ENCODE measurements at places on chromosomes 3 and 15.
A peak's percentile ranks its signal among the peaks of the same experiment; 100 is the strongest.

- DNase-seq: no peak
Observed at GRCh38 chr3:102156426-102156825, 278.4 kb upstream of the ZPLD1 start.

DNA sequence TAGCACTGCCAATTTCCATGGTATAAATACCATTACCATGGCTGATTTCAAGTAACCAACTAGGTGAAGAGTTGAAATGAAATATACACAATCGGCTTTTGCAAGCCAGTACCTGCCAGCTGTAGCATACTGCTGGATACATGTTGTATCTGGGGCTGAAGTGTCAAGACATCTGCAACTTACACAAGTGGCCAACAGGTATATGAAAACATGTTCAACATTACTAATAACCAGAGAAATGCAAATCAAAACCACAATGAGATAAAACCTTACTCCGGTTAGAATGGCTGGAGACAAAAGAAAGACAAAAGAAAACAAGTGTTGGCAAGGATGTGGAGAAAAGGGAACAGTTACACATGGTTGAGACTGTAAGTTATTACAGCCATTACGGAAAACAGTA, 11.6 kb downstream of the ATOSA start:
- no peak for DNase-seq

DNA sequence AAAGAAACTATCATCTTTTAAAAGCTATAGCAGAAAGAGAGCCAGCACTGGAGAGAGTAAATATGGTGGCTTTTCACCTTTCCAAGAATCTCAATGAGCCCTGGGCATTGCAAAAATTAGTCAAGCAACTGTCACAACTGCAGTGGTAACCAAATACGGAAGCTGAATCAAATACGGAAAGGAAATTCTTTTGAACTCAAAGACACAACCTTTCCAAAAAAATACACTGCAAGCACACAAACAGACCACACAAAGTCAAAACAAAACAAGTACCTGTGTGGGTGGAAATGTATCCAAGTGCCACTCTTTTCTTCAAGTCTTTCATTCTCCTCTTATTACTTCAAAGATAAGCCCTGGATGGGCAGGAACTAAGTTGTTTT, 17.6 kb downstream of the VGLL4 start:
- DNase-seq: no peak

DNA sequence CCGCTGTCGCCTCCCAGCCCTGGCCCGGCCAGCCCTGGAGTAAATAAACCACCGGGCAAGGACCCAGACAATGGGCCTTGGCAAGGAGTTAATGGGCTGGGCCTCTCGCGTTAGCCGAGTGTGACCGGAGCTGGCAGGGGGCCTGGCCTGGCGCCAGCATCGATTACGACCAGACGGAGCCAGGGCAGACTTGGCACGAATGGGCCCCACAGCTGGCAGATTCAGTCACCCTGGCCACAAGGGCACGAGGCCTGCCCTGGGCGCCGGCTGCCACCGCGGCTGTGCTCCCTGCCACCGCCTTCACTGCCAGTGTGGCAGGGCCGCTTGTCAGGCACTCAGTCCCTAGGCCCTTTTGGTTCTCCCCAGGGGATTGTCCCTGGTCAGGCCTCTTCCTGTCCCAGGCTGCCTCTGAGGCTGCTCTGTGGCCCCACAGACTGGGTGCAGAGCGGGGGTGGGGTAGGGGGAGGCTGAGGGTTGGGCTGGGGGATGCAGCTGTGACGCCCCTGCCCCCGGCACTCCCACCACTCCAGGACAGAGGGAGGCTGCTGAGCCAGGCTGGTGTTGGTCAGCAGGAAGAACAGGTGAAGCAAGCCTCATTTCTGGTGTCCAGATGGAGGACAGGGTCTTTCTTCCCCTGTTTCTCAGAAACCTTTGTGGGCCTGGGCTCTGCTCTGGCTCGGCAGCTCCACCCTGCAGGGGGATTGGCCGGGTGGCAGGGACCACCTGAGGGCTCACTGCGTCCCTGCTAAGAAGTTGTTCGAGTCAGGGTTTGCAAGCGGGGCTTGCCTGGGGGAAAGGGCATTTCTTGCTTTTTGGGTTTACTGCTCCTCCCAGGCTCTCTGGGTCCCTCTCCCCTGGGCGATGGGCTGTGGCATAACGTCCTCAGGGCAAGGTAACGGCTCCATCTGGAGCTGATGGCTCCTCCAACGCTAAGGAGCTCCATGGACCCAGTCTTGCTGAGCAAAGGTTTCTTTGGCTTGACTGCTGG, 30.5 kb upstream of the SRP14 start:
- DNase-seq: no peak

DNA sequence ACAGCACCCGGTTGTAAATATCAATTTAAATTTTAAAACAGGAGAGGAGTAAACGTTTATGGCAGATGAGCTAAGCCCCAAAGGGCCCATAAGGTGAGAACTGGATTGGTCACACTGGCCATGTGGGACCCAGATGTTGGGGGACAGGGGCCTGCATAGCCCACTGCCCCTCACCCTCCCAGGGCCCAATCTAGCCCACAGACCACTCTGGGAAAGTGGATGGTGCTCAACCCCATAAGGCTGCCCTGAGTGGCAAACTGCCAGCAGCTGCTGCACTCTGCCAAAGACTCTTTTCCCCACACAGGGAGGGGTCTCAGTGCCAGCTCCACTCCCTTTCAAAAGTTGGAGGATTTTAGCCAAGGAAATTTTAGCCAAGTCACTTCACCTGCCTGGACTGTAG, 42.5 kb downstream of the CCDC12 start:
- no peak for DNase-seq

DNA sequence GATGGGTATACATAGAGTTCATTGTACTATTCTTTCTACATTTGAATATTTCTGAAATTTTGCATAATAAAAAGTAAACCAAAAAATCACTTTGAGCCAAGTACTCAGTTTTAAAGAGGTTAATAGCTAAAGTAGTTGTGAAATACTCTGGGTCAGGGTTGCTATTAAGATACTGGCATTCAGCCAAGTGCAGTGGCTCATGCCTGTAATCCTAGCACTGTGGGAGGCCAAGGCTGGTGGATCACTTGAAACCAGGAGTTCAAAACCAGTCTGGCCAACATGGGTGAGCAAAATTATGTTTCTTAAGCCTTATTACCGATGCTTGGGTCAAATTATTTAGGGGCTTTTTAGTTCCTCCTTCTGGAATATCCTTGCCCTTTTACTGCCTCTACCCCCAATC, 122.0 kb upstream of the MELTF start:
- DNase-seq: no peak

GRCh38 chr3:46942481-46943236, 33.9 kb downstream of the CCDC12 start:
- no peak for DNase-seq

GRCh38 chr3:181718987-181719911, 7.5 kb downstream of the SOX2 start:
- no peak for DNase-seq

DNA sequence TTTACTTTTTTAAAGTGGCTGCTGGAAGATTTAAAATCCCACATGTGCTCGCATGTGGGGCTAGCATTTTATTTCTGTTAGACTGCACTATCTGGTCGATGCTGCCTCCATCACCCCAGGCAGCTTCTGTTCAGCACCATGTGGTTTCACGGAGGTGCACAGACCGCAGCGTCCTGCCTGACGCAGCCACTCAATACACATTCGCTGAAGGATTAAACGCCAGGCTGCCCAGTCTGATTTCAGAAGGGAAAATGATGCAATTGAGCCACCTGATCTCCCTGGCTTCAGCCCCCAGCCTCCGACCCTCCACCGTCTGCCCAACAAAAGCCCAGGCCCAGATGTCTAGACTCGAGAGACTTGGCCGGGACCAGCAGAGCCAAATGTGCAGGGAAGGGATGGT, 84.5 kb downstream of the MEGF11 start:
- DNase-seq: no peak

- no peak for DNase-seq
Observed at GRCh38 chr15:40333922-40334492, 6.7 kb downstream of the CCDC9B start.

DNA sequence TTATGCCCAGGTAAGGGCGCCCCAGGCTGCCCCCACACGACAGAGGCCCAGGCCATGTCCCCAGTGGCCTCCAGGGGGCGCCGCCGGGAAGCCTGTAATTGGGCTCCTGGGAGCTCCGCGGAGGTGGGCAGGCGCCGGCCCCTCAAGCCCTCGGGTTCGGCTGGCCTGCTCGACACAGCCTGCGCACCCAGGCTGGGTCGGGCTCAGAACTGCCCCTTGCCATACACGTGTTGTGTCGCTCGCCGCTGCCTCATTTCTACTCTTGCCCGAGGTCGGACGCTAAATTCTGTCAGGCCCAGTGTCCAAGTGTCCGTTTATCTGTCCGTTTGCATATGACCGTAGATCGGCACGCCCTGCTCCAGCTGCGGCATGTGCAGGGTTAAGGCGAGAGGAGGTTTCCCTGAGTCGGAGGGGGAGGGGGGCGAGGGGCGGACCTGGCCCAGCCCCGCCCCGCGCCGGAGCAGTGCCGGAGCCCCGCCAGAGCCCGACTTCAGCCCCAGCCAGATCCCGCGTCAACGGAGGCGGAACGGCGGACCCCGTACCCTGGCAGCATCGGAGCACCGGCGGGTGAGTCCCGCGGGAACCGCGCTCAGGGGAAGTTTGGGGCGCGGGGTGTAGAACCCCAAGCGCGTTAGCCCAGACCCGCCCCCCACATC, at the start of gene KLHDC8B:
TSS of gene KLHDC8B (plus strand) at position 480 of the 656 bp plus-strand sequence. CDS start 1,172 bp downstream, outside the sequence.
- DNase-seq: peak; percentile 63

DNA sequence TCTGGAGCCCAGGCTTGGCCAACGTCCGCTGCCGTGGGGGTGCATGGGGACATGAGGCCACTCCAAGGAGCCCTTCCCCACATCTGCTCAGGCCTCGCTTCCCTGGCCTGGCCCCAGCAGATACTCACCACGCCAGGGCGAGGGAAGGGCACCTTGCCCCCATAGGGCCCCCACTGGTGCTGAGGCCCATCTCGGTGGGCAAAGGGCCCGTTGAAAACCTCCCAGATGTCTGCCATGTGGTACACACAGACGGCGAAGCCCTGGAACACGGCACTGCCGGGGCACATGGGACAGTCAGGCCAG, 4.7 kb downstream of the SEMA3G start:
- DNase-seq: no peak

DNA sequence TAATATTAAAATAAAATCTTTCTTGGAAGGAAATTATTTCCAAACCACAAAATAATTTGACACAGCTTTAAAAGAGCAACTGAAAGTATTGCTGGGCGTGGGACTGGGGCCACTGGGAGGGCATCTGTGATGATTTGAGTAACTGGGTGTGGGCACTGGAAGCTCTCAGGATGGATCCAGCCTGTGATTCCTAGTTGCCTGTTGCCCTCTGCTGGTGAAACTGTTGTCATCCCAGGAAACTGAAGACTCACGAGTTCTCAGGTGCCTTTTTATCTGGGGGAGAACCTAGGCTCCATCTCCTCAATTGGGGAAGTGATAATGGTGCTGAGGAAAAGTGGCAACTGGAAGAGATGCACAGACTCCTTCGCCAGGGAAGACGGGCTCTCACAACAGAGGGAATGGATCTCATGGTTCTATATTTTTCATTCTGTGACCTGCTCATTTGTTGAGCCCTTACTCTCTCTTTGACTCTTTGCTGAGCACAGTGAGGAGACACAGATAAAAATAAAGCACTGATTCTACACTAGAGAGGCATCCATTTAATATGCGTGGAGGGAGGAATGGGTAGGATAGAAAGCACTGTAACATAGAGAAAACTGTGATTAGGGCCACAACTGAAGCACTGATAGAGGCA, 61.6 kb downstream of the TPRG1 start:
- DNase-seq: no peak

DNA sequence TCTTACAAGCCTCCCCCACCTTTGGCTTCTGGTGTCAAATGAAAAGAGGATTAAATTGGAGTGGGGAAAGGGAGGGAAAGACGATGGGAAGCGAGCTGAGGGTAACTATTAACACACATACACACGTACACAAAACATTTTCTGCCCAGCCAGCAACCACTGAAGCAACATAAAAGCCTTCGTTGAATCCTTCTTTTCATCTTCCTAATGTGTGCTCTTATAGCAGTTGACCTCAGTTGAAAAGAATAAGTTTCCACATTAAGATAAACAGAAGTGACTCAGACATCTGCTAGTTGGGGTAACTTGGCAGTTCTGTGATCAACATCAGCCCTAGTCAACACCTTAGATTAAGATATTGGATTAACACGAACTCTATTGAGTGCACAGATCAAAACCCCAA, 558.5 kb downstream of the MECOM start:
- no peak for DNase-seq

DNA sequence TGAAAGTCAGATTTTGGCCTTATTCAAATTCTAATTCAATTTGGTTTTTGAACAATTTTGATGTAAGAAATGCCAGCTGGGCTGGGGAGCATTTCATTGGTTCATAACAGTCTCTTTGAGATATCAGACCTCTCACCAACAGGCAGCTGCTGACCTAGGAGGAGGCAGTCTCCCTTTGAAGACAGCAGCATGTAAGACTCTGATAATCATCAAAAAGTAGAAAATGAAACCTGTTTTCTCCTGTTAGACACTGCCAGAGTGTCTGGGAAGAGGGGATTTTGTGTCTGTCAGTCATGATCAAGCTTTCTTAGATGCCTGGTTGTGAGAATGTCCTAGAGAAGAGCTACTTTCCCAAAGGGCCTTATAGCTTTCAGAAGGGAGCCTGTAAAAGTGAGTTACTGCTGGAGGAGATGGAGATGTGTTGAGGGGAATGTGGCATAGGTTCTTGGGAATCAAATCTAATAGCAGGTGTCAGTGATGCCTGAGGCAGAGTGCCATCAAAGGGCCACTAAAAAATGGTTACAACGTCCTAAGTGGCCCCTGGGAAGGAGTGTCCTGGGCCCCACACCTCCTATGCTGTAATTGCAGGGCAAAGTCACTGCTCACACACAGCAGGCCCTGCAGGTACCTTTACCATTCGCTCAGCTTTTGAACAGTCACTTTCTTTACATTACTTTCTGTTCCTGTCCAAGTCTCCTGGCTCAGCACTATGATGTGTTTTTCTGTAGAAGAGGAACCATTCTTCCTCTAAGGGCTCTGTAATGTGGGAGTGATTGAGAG, 43.1 kb downstream of the FSTL1 start:
- no peak for DNase-seq

- DNase-seq: no peak
Observed at GRCh38 chr3:125061170-125061569, 5.4 kb upstream of the HEG1 start.

- DNase-seq: no peak
Observed at GRCh38 chr3:59115364-59116232, 65.8 kb upstream of the CFAP20DC start.

- no peak for DNase-seq
Observed at GRCh38 chr3:126493739-126494138, 18.0 kb upstream of the ZXDC start.

DNA sequence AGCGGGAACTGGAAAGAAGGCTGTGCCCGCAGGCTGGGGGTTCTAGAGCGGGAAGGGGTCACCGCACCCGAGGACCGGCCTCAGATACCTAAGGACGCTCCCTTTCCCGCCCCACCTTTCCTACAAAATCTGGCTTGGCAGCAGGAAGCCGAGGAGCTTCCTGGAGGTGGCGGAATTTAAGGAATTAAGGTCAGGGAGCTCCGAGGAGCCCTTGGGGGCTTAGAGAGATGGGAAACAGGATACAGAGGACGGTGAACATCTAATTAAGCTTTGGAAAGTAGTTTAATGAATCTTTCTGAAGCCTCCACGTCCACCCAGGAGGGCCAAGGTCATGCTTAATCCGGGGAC, 507 bp upstream of the AP3B2 start:
- no peak for DNase-seq
